ENCODE measurements at places on chromosomes 4 and X. TPM values are rescaled to one million over a fixed set of nuclear protein-coding genes. Genes with fewer than 3 reads are reported as not detected.

The GPM6B gene
- total RNA-seq, result 21.7 TPM

DNA sequence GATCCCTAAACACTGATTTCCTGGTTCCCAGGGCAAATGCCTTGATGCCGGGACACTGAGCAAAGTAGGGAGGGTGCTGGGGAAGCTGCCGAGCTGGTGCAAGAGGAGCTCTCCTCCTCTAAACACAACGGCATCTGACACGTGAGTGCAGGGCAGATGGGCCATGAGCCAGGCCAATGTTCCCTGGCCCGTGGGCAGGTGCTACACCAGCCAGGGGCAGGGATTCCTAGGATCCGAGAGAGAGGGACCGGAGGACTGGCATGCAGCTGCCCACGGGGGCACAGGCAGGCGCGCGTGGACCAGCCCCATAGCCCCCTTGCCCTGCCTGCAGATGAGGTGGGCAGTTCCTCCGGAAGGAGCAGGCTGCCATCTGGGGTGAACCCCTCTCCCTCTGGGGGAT, 66.8 kb upstream of the AFAP1 start:
- DNase-seq, result no peak

The CDKL5 gene
- total RNA-seq, result 11.8 TPM

GRCh38 chr4:145812919-145813318, 125.7 kb downstream of the ZNF827 start:
- no peak for DNase-seq

DNA sequence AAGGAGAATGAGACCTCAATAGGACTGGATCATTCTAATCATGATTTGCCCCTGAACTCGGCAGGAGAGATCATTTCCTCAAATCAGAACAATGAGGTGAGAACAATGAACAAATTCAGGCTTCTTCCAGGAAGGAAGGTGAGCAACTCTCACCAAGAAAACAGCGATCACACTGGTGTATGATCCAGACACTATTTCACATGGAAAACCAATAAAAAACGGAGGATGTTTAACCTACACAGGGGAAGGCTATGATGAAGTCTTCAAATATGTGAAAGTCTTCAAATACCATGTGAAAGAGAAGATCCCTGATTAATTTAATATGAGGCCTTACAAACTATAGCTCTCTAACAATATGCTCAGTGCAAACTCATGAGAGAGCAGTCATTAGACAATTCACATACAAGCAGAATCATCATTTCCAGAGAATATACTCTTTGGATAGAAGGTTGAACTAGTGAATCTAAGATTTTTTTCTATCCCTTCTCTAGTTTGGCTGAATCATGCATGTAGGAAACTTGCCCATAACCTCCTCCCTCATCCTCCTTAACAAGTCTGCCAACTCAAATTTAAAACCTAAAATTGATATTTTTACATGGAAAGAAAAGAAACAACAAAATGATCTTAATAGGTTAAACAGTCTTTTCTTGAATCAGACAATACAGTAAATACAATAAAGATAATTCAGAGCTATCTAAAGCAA, 122.5 kb downstream of the ADAMTS3 start:
- no peak for DNase-seq

- no peak for DNase-seq
Measured at GRCh38 chr4:140637836-140638235, 69.1 kb upstream of the UCP1 start.

All from suprapubic skin (tissue), 4 donors.